ENCODE measurements at places on chromosomes 11 and 22. TPM values are rescaled to one million over a fixed set of nuclear protein-coding genes. Genes with fewer than 3 reads are reported as not detected.

Gene BTG4
- not detected for total RNA-seq

Gene ARHGAP42
- 7.2 TPM for total RNA-seq

GRCh38 chr22:19568337-19569275, 44.4 kb upstream of the CLDN5 start:
- no peak for DNase-seq

Gene LDHAL6A
- total RNA-seq, result not detected

DNA sequence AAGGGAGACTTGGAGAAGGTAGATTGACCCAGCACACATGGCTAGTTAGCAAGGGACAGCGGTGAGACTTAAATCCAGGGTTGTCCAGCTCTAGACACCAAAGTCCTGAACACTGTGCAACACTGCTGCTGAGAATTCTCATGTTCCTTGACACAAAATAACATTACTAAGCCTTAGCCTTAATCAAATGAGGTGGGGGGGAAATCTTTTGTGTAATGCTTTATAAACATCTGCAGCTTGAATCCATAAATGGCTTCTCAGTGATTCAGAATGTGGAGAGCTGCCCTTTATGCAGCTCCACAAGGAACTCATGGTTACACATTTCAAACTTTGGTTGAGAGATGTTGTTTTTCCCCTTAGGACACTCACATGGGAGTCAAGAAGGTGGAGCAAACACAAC, 80.0 kb downstream of the CD44 start:
- no peak for DNase-seq

GRCh38 chr11:64406221-64406946, 47.4 kb downstream of the RPS6KA4 start:
- DNase-seq, result peak; percentile 78

Gene BTBD18
- total RNA-seq, result not detected

DNA sequence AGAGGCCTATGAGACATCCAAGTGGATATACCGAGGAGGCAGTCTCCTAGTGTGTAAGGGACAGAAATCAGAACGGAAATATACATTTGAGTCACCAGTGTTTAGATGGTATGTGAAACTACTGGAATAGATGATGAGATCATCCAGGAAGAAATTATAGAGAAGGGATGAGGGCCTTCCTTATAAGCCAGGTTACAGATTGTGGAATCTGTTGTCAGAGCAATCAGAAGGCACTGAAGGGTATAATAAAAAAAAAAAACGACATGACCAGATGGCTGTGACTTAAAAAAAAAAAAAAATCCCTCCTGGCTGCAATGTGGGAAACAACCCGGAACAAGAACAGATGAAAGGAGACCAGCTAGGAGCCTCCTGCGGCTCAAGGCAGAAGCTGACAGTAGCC, 2.7 kb downstream of the MAJIN start:
- no peak for DNase-seq
